Hepatocyte (in vitro differentiated cells): ENCODE measurements at places on chromosomes 12 and 14. TPM values are rescaled to one million over a fixed set of nuclear protein-coding genes. Genes with fewer than 3 reads are reported as not detected.
A peak's percentile ranks its signal among the peaks of the same experiment; 100 is the strongest.

DPY19L2 gene
- polyA plus RNA-seq = 4.9 and 5.0 TPM in 2 replicates

ESR2 gene
- polyA plus RNA-seq = 0.26 TPM in 1 of 2 replicates, not detected in the other

LRFN5 gene
- polyA plus RNA-seq = 1.8 and 3.3 TPM in 2 replicates

FOXA1 gene
- 75.3 and 85.7 TPM in 2 replicates for polyA plus RNA-seq

EXOC3L4 gene
- polyA plus RNA-seq = 31.0 and 40.3 TPM in 2 replicates

KMT2D gene
- 31.2 and 39.8 TPM in 2 replicates for polyA plus RNA-seq

TGM1 gene
- 1.5 and 1.9 TPM in 2 replicates for polyA plus RNA-seq

TAS2R9 gene
- polyA plus RNA-seq = not detected in 2 replicates

KCNK13 gene
- 0.15 and 0.58 TPM in 2 replicates for polyA plus RNA-seq

DNA sequence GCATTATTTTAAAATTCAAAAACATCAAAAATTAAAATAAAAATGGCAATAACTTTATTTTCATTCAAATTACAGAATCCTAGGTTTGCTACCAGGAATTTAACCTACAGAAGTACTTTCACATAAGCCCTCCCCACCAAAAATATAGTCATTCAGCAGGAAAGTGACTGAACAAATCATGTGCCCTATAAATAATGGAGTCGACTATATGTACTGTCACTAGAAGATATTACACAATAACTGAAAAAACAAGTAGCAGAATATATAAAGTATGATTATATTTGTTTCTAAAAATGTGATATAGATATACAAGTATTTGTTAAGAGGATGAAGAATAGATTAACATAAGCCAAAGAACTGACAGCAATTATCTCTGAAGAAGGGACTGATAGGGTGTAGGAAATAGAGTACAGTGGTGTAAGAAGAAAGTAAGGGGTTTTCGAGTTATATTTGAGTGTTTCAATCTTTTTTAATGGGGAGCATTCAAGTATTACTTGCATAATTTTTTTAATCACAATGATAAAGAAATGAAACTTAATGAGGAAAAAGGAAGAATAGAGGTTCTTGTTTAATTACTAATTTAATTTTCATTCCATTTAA lies 7.9 kb downstream of the C2CD5 start:
- DNase-seq = no peak

DNA sequence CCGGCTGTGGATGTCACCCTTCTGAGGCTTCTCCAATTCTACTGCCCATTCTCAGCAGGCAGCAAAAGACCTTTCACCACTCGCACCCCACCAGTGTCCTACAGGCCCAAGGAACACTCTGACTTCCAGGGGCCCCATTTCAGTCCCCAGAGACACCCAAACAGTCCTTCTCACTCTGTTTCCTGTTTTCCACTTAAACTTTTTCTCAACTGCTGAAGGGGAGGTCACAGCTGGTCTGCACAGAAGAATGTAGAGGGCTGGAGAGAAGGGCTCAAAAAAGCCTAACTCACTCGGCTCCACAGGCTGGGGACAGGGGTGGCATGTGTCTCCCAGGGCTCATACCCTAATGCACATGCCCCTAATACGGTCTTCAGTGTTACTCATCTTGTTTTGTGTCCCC lies 4.2 kb upstream of the DTX1 start:
- DNase-seq = no peak

DNA sequence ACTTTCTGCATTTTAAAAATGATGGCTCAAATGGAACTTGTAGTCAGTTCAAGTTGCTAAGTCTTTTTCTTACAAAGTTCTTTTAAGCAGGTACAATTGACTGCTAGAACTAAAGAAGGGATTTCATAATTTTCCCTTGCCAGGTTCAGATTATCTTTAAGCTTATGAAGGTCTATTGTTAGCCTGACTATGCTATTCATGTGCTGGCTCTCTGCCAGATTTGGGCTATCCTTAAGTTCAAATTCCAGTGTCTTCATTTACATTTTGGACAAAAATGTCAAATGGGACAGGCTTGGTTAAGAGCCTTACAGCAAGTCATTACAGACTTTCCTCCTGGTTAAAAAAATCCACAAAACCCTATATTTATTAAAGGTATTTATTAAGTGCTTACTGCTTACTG lies 42.3 kb downstream of the INSM2 start:
- peak; percentile 5 for DNase-seq

DNA sequence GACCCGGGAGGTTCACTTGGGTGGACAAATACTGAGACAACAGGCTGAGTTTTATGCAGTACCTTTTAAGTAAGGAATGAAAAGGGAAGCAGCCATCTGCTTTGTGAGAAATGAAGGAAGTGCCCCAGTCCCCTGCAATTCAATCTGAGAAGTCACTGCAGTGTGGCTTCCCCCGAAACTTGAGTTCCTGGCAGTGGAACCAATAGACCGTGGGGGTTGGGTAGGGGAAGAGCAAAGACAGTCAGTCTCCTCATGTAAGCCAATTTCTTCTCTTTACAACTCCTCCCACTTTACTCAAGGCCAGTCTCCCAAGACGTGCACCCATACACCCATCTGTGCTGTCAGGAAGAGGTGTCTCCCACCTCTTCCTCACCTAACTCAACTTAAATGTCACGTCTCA lies 206.5 kb downstream of the BCAT1 start:
- DNase-seq = no peak

- no peak for DNase-seq
Observed at GRCh38 chr14:74400031-74400685, 25.9 kb downstream of the SYNDIG1L start.

DNA sequence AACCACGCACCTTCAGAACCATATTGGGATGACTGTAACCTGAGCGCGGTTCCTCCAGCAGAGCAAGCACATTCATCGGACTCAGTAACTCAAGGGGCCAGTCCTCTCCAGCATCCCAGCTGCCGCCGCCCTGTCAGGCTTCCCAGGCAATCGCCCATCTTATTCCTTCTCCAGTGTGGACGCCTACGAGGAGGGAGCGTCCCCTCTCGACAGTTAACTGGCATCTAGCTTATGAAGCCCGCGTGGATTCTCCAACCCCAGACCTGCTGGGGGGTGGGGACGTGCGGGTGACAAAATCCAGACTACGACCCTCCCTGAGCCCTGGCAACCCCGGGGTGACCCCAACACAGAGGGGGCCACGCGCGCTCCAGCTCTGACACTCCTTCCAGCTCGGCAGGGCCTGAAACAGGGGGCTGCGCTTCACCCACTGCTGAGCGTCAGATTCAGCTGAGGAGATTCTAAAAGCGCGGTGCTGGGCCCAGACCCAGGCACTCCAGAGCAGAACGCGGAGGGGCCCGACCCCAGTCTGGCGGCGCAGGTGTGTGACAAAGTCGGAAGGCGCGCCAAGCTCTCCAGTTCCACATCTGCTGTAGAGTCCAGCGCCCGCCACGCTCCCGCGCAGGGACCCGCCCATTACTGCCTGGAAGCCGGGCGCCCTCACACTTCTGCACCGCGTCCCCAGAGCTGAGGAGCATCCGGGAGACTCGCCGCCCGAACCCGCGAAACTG lies 43.9 kb upstream of the ESR2 start:
- DNase-seq = peak; percentile 88

DNA sequence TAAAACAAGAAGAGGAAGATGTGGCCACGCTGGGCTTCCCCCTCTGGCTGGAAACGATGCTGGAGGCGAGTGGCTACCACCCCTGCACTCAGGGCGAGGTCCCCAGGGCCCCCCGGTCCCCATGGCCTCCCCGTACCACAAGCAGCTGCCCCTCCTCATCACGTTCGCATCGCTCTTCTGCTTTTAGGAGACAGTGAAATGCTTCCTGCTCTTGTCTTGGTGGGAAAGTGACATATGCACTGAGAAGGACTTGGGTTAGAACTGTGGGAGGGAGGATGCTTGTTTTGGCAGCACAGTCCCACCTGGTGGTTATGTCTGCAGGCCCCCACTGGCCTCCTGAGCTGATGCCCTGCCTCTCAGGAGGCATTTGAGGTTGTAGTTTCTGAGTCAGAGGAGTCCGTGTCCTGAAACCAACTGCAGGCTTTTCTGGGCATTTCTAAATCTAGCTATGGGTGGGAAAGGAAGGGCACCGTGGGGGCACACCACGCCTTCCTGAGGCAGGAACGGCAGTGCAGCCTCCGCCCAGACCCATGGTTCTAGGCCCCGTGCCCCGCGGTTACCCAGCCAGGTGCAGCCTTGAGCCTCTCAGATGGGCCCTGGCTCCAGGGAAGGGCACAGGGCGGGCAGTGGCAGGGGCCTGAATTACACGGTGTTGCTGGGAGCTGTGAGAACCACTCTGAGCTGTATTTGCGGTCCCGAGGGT lies 139.3 kb downstream of the ADGRD1 start:
- no peak for DNase-seq

GRCh38 chr12:115190010-115190770 lies 506.2 kb upstream of the TBX3 start:
- no peak for DNase-seq

DNA sequence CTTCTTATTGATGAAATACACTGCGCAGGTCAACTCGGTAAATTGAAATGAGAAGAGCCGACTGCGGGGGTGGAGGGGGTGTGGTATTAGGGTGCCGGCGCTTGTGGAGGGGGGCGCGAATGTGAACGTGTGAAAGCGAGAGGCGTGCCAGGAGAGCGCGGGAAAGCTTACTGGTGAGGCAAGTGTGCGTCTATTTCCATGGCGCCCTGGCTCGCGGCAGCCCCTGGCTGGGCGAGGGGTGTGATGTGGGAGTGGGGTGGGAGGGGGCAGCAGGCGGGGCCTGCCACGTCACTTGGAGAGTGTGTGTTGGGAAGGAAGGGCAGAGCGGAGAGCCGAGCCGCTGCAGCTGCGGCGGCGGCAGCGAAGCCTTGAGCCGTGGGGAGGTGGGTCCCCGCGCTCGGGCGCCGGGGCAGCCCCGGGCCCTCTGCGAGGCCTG lies 88.8 kb downstream of the GALNT8 start:
- peak; percentile 53 for DNase-seq

DNA sequence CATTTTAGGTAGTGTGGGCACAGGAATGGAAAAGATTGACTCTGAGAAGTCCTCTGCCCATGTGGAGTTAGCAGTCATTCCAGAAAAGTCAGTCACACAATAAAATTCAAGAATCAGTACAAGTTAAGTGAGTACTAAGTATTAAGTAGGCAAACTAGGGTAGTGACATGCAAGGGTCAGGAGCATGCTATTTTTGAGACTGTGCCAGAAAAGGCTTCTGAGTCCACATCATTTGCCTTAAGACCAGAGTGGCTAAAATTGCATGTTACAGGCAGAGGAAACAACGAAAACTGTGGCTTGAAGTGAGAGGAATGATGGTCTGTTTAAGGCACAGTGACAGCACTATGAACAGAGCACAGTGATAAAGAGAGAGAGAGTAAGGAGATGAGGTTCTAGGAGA lies 108.9 kb downstream of the SLC6A15 start:
- DNase-seq = no peak

DNA sequence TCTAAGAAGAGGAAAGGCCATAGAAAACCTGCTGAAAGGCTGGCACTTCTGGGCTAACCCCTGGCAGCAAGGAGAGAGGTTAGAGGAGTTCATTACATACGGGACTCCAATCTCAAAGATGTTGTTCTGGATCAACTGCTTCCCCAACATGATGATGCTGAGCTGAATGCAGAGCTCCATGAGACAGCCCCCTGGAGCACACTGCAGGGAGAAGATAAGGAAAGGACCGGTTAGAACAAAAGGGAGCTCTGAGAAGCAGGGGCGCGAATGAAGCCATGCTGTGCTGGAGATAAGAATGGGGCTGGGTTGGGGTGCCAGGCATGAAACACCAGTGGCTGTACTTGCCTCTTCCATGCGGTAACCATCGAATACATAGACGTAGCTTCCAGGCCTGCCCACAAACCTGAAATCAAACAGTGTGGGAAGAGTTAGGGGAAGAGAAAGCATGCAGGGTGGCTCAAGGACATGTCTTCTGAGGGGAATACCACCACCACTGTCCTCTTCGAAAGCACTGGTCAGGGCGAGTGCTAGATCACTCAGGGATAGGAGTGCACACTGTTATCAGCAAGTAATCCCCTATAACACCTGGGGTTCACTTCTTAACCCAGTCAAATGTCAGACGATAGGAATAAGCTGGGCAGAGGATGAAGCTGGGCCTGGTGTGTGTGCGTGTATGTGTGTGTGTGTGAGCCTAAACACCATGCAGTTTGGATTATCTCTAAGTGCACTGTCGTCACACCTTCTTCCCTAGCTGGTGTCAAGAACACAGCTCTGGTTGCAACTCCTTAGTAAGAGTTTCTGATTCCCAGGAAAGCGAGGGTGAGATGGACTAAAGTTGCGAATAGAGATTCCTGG lies 180.9 kb downstream of the NTF3 start:
- no peak for DNase-seq

GRCh38 chr12:123960856-123961255 lies 11.8 kb downstream of the CCDC92 start:
- no peak for DNase-seq

- peak; percentile 27 for DNase-seq
Observed at GRCh38 chr12:92341065-92341668, 195.5 kb upstream of the BTG1 start.
